ENCODE measurements at places on chromosomes 1 and 21.

DNA sequence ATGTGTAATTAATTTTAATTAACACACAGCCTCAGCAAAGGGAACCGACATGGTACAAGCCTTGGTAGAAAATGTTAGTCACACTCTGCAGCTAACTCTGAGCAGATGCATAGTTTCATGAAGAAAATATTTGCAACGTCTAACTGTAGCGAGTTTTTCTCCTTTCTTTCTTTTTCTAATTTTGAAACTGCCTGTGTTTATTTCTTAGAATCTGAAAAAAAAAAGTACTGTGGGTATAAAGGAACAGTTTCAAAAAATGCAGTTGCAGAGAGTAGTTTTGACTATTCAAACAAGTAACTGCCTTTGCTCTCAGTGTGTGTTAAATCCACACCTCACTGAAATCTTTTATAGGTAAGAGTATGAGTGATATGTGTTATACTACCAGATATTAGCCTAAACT lies 149.9 kb upstream of the C1orf105 start:
- no peak for DNase-seq

DNA sequence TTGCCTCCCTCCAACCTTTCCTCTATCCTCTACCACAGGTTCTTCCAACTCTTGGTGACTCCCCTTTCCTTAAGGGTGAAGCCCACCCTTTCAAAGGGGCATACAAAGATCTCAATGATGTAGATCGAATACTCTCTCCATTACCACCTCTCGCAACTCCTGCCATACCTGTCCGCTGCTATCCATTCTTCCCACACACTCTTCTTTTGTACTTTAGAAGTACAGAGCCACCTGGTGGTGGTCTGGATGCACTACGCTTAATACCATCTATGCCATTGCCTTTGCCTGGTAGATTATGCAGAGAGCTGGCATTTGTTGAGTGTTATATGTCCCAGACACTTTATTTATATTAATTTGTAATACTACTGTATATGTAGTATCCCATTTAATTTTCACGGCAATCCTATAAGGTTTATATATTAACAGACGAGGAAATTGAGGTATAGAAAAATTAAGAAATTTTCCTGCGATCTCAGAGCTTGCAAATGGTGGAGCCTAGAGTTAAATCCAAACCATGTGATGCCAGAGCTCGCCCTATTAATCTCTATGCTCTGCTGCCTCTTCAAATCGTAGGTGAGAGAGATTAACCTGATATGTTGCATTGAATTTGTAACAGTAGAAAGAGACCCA lies 22.9 kb downstream of the TSHB start:
- no peak for DNase-seq

- DNase-seq, result no peak
Observed at GRCh38 chr21:41876396-41876795, 2.7 kb downstream of the PRDM15 start.

DNA sequence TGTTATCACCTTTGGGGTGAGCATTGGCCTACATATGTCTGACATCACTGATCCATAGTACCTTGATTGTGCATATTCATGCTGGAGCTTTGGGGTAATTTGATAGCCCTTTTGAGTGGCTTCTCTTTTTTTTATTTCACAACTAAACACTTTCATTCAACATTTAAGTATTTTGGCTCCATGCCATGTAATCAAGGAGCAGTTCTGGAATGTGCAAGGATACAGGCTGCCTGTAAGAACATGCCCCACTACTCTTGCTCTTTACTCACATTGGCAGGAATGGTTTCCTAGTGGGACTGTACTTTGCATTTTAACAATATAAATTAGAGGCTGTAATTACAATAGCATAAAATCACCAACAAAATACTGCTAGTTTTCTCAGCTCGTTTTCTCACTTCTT lies 300.7 kb upstream of the SPAG17 start:
- no peak for DNase-seq

GRCh38 chr1:1200876-1201810 lies 5.2 kb downstream of the TNFRSF18 start:
- no peak for DNase-seq

- no peak for DNase-seq
Observed at GRCh38 chr1:98991127-98992012, 13.3 kb downstream of the PLPPR5 start.

GRCh38 chr1:70140343-70140742 lies 65.0 kb downstream of the LRRC40 start:
- DNase-seq, result no peak

DNA sequence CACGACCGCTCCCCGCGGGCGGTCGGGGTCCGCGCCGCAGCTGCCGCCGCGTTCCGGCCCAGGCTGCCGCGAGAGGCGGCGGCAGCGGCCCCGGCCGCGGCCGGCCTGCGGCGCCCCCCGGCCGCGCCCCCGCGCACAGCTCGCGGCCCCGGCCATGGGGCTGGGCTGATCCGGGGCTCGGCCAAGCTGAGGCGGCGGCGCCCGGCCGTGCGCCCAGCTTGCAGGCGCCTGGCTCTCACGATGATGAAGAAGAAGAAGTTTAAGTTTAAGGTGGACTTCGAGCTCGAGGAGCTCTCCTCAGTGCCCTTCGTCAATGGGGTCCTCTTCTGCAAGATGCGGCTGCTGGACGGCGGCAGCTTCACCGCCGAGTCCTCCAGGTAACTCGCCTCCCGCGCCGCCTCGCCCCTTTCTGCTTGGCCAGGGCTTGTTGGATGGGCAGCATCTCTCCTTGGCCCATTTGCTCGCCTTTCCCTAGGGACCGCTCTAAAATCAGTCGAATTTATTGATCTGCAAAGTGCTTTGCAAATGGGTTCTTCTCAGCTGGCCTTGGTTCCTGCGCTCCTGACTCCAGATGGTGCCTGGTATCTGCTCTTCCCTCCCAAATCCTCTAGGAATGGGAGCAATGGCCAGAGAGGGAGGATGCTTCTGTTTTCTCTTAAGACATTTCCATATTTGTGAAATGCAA lies 431 bp downstream of the EEIG2 start:
- DNase-seq, result peak; percentile 20

DNA sequence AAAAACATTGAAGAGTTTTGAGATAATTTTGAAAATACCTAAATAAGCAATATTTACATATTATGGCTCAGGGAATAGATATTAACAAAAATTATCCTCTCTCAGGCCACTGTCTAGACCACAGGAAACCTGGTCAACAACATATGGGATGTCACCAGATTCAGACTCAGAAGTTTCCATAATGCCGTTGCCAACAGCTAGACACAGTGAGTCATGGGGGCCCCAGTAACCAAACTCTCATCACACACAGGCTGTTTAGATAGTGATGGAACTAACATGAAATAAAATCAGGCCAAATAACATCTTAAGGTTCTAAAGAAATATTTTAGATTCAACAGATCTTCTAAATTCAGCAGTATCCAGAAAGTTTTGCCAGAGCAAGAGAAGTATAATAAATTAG lies 681.7 kb upstream of the ADAMTS5 start:
- DNase-seq, result no peak

- no peak for DNase-seq
Observed at GRCh38 chr1:210949039-210949438, 184.9 kb downstream of the KCNH1 start.

DNA sequence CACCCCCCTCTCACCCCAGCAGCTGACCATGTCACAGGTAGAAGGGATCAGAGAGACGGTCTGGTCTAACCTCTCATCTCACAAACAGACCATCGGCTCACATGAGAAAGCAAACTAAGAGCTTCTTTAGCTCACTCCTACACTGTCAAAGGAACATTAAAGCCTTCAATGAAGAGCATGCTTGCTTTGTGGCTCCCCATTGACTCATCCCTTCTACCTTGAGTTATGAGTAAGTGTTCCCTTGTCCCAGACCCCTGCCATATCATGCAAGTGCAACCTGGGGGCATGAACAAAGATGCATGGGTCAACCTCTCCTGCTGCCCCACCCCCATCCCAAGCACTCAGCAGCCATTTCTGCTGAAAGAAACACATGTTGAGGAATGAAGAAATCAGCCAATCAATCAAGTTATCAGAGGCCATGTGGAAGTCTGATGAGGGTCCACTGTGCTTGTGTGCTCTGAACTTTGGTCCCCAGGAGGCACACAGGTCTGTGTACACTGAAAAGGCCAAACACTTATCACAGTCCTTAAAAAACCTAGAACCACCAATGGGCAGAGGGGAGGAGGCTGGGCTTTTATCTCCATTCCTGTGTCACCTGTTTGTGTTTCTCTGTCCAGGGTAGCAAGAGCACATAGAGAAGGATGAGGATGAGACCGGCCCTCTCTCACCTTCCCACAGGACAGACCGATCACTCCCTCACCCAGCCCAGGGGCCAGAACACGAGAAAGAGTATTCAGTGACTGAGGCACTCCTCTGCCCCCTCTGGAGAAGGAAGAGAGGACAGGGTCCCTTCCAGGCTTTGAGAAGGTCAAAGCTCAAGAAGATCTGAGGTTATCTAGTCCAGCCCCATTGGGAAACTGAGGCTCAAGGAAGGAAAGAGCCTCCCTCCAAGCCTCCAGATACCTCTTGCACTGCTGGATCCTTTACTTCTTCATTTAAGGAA lies 9.5 kb downstream of the ETNK2 start:
- no peak for DNase-seq

DNA sequence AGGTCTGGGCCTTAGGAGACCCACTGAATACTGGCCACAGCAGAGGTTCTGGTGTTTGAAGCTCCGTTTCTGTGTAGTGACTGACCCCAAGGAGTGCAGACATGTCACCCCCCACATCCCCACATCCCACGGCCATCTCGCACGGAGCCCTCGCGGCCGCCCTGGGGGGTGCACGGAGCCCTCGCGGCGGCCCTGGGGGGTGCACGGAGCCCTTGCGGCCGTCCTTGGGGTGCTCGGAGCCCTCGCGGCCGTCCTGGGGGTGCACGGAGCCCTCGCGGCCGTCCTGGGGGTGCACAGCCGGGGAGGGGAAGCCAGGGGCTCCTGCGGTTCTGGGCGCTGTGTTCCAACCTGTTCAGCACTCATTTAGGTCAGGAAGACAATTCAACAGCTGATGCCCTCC lies 68.4 kb downstream of the SCCPDH start:
- DNase-seq, result no peak

GRCh38 chr1:66282343-66282852 lies 251.6 kb upstream of the SGIP1 start:
- no peak for DNase-seq

DNA sequence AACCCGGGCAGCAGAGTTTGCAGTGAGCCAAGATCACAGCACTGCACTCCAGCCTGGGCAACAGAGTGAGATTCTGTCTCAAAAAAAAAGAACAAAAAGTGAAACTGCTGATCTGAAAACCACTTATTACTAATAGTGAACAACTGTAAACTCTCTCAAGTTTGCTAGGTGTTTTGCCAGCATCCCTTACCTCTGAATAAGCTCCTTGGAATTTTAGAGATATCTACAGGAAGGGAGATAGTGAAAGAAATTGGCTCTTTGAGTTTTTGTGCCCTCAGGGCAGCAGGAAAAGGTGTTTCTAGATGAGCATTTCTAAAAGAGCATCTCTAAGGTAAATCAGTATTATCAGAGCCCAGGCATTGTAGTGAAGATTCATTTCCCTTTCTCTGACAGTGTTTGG lies 27.1 kb downstream of the PARK7 start:
- no peak for DNase-seq

DNA sequence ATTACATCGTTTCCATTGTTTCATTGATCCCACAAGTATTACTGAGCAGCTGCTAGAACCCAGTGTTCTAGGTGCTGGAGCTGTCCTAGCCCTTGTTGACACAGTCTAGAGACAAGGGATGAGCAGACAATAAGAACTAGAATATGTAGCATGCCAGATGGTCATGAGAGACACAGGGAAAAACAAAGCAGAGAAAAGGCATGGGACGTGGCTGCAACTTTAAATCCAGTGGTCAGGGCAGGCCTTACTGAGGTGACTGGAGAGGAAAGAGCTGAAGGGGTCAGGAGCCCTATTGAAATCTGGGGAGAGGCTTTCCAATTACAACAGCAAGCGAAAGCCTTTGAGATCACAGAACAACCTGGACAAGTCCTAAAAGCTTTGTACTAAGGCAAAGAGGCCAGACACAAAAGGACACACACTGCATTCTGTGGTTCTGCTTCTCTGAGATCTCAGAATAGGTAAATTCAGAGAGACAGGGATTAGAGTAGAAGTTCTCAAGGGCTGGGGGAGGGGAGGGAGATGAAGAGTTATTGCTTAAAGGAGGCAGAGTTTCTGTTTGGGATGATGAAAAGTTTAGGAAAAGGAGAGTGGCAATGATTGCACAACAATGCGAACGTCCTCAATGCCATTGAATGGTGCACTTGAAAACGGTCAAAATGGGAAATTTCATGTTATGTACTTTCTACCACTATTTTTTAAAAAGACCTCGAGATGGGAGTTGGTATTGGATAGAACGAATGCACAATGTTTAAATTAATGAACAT lies 467.4 kb upstream of the VAMP3 start:
- no peak for DNase-seq

- no peak for DNase-seq
Observed at GRCh38 chr21:34998176-34998575, 50.9 kb downstream of the RUNX1 start.

- no peak for DNase-seq
Observed at GRCh38 chr21:46149205-46149901, 6.0 kb downstream of the FTCD start.

DNA sequence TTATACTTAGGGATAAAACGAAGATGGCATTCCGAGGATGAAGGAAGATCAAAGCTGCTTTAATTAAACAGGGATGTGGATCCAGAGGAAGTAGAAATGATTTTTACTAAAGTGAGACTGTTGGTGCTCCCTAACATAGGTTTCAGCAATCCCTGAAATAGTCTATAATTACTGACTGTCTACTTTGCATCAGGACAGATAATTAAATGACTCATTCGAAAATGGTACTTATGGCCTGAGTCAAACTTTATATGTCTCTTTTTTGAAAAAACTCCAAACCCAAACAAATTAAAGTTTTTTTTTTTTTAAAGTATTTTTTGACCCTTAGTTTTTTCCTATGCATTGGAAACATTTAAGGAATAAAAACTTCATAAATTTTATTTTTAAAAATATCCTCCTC lies 90.3 kb downstream of the LYST start:
- no peak for DNase-seq

DNA sequence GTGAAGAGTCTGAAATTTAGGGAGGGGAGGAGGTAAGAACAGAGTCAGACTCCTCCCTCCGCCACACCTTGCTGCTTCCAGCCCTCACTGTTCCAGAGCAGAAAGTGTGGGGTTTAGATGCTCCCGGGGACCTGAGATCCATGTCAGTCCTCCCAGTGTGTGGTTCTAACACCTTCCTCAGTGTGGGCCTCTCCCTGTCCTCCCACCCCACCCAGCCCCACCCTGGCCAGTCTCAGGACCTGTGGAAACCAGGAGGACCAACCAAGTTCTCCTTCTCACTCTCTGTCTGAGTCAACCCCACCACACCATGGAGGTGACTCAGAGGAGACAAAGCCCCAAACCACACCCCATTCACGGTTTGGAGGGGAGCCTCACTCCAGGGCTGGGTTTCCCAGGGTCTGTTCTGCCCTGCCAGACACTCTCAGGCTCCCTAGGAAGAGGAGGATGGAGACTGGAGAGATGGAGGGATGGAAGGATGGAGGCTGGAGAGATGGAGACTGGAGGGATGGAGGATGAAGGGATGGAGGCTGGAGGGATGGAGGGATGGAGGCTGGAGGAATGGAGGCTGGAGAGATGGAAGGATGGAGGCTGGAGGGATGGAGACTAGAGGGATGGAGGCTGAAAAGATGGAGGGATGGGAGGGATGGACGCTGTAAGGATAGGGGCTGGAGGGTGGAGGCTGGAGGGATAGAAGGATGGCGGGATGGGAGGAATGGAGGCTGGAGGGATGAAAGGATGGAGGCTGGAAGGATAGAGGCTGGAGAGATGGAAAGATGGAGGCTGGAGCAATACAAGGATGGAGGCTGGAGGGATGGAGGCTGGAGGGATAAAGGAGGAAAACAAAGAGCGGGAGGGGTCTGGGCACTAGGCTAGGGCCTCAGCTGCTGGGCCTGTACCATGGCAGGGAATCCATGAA lies 100.9 kb upstream of the RUNX3 start:
- no peak for DNase-seq
